ENCODE measurements at places on chromosomes 7 and 10. TPM values are rescaled to one million over a fixed set of nuclear protein-coding genes. Genes with fewer than 3 reads are reported as not detected.

Gene PTN
- total RNA-seq = not detected

Gene TLL2
- total RNA-seq = not detected

Gene DNAJC9
- 24.2 TPM for total RNA-seq

Gene ZNF365
- total RNA-seq = 1.5 TPM

Gene ZNF853
- total RNA-seq = 2.4 TPM
